CD4-positive, alpha-beta T cell treated with Interleukin-1 beta for 1 hour (primary cell): ENCODE measurements at places on chromosomes 13 and 19.

GRCh38 chr13:45933203-45933908 is 81.8 kb upstream of the SIAH3 start:
- DNase-seq: no peak

GRCh38 chr13:37561031-37561430 is 37.5 kb downstream of the POSTN start:
- DNase-seq: no peak

DNA sequence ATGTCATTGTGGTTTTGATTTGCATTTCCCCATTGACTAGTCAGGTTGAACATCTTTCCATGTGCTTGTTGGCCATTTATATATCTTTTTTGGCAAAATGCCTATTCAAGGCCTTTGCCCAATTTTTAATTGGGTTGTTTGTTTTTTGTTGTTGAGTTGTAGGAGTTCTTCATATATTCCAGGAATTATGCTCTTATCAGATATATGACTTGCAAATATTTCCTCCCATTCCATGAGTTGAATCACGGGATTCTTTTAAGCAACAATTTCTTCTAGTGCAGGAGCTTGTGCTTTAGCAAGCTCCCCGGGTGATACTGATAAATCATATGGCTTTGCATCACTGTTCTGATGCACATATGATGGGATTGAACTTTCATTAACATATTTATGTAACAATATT is 47.0 kb upstream of the FLT1 start:
- DNase-seq: no peak

- no peak for DNase-seq
Measured at GRCh38 chr13:30802501-30802900, 67.2 kb downstream of the ALOX5AP start.

- DNase-seq: no peak
Measured at GRCh38 chr13:22220151-22221135, 549.6 kb downstream of the FGF9 start.

GRCh38 chr19:31261019-31261602 is 88.1 kb downstream of the TSHZ3 start:
- no peak for DNase-seq

DNA sequence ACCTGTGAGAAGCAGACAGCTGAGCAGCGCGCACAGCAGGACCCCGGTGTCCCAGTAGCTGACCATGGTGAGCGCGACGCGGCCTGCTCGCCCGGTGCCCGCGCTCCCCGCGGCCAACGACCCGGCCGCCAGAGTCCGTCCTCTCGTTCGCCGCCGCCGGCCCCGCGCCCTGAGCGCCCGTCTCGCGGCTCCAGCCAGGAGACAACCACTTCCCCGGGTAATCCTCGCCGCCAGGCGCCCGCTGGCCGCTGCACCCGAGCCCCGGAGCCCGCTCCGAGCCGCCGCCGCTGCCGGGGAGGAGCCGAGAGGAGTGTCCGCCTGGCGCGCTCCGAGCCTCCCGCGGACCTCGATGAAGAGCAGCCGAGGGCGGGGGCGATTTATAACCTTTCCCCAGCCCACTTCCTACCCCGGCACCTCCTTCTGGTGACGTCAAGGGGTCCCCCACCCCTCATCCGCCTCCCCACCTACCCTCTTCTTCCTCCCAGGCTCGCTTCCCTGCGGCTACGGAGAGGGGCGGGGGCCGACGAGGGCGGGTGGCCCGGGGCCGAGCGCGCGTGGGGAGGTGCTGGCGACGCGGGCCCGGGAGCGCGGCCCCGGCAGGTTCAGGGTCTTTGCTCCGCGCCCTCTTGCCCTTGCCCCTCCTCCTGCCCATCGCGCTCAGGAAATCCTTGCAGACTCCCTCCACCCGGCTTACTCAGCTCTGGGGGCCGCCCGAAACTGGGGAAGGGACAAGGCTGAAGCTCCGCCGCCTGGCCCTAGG is at the start of gene FLT1:
TSS of gene FLT1 (minus strand) at position 351 of the 760 bp plus-strand sequence. CDS start at position 66, 285 bp downstream.
- peak; percentile 15 for DNase-seq

DNA sequence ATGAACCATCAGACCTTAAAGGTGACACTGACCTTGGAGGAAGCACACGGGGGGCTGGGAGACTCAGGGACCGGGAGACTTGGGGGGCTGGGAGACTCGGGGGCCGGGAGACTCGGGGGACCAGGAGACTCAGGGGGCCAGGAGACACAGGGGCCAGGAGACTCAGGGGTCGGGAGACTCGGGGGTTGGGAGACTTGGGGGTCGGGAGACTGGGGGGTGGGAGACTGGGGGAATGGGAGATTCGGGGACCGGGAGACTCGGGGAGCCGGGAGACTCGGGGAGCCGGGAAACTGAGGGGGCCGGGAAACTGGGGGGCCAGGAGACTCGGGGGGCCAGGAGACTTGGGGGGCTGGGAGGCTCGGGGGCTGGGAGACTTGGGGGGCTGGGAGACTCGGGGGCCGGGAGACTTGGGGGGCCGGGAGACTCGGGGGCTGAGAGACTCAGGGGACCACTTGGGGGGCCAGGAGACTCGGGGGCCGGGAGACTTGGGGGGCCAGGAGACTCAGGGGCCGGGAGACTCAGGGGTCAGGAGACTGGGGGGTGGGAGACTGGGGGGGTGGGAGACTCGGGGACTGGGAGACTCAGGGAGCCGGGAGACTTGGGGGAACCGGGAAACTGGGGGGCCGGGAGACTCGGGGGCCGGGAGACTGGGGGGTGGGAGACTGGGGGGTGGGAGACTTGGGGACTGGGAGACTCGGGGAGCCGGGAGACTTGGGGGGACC is 62.9 kb downstream of the RASA3 start:
- no peak for DNase-seq

DNA sequence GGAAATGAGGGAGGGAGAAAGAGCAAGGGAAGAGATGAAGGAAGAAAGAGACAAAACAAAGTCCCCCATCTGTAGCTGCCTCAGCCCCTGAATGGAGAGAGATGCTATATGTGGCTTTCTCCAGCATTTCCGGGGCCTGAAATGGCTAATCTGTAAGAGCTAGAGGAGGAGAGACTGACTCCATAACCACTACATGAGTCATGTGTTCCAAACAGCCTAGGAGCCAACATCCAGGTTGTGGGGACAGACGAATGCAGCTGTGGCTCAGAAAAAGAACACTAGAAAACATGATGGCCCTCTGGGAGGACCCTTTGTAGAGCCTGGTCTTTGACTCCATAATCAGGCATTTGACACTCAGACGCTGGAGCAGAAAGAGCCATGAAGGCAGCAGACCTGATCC is 292.0 kb upstream of the ZNF507 start:
- no peak for DNase-seq

- DNase-seq: no peak
Measured at GRCh38 chr13:99311137-99311536, 3.9 kb upstream of the GPR183 start.

GRCh38 chr19:28425046-28425931 is 787.7 kb downstream of the UQCRFS1 start:
- no peak for DNase-seq

DNA sequence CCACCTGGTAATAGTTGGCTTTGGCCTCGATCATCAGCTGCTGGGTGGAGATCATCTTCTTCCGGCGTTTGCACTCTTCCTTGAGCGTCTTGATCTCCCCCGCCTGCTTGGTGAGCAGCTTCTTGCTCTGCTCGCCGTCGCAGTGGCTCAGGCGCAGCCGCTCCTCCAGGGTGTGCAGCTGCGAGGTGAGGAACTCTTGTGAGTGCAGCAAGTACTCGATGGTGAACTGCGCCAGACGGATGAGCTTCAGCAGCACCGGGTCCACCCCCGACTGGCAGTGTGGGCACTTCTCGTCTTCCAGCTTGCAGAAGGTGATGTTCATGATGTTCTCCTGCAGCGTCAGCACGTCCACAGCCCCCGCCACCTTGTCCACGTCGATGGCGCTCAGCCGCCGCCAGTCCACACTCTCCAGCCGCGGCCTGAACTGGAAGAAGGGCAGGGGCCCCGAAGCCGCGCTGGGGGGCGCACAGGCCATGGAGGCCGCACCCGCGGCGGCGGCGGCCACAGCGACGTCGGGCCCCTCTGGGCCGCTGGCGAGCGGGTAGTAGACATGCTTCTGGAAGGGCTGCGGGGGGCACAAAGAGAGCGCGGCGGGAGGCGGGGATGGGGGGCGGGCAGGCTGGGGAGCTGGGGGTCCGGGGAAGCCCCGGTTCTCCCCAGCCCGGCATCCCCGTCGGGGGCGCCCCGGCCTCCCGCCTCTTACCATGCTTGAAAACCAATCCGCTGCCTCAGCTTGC is 3.0 kb downstream of the DZIP1 start:
- no peak for DNase-seq

DNA sequence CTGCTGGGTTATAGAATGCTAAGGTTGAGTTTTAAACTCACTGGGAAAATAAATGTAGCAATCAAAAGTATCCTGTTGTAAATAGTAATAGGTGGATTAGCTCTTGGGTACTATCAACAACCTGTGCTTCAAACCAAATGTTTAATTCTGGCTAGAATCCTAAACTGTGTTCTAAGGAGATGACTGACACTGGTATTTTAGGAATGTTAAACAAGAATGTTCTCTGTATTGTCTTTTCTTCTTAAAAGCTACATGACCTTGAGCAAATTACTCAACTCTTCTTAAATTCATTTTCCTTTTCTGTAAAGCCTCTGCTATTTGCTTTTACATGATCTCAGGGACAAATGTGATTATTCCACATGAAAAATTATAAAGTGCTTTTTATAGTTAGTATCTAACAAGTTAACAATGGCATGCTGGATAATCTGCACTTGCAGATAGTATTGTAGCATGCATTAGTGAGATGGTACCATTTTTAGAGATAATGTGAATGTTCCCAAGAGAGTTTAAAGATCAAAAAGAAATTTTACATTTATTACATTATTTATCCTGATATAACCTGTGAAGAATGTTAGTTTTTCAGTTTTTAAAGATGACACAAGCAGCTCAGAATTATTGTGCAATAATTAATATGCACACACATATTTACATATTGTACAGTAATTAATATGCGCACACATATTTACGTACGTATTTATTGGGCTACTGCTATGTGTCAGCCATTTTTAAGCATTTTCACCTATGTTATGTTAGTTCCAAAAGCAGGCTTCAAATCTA is 13.6 kb upstream of the EPSTI1 start:
- no peak for DNase-seq

DNA sequence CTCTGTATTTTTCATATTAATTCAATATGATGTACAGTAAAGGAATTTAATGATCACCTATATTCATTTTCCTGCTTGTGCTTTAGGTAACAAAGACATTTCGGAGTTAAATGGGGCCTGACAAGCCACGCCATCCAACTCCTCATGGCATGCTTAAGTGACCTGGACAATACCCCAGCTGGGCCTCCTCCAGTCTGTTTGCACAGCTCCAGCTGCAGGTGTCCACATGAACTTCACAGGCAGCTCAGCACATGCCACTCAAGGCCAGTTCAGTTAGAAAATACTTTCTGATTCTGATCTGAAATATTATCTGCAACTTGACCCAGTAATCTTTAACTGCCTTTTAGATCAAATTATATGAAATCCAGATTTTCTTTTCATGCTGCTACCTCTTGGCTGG is 89.6 kb upstream of the SLC15A1 start:
- no peak for DNase-seq

GRCh38 chr19:11861301-11861700 is 12.8 kb downstream of the ZNF439 start:
- no peak for DNase-seq

DNA sequence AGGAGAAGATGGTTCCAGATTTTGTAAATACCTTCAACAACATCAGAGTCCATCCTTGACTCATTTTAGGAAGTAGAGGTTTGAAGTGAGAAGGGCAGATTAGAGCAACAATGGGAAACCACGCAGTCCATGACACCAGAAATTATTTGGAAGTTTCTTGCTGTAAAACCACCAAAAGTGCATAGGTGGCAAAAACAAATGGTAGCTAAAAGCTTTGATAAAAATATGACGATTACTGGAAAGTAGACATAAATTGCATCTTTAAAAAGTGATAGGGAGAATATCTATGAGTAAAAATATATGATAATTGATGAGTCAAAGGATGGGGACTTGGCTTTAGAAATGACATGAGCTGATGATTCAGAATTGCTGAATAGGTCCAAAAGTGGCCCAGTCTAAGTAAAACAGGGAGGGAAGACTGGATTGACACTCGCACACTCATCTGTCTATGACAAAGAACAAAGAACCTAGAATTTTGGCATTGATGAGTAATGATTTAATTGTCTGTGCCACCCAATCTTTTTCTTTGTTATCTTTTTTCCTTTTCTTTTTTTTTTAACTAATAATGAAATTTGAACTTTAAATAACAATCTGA is 472.2 kb downstream of the MYO16 start:
- no peak for DNase-seq

GRCh38 chr13:108155185-108156106 is 59.9 kb downstream of the LIG4 start:
- peak; percentile 50 for DNase-seq

GRCh38 chr13:87887459-87888123 is 216.4 kb downstream of the SLITRK5 start:
- no peak for DNase-seq

GRCh38 chr19:36221474-36221873 is 6.6 kb downstream of the ZNF146 start:
- no peak for DNase-seq
